T-helper 2 cell treated with Interferon-gamma antibody and Interleukin-4, amounts not matched to agents 5 μg/mL and 100 μg/mL, for 36 hours (primary cell): ENCODE measurements at places on chromosomes 12 and 14.

GRCh38 chr12:22238211-22238610 lies 96.3 kb downstream of the ST8SIA1 start:
- no peak overlapping the region for H3K27ac ChIP-seq
- DNase-seq = no peak
- H3K4me1 ChIP-seq = no peaks in the 10 kb centered on the region
- H3K4me3 ChIP-seq = no peak overlapping the region
- H3K27me3 ChIP-seq = peaks cover 2% of the 10 kb centered on the region

DNA sequence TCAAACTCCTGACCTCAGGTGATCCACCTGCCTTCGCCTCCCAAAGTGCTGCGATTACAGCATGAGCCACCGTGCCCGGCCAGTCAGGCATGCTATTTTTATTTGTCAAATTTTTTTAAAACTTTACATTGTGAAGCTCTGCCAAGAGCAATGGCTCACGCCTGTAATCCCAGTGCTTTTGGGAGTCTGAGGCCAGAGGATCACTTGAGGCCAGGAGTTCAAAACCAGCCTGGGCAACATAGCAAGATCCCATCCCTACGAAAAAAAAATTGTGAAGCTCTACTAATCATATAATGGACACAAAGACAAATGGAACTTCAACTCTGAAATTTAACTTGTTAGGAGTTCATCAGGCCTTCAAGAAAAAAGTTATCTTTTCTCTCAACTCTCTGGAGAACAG lies 1.9 kb downstream of the R3HDM2 start:
- peak overlapping the region; percentile 85 for H3K27ac ChIP-seq
- no peak for DNase-seq
- no peaks in the 10 kb centered on the region for H3K27me3 ChIP-seq
- H3K4me3 ChIP-seq = peak overlapping the region; percentile 99
- H3K4me1 ChIP-seq = peaks cover 27% of the 10 kb centered on the region

DNA sequence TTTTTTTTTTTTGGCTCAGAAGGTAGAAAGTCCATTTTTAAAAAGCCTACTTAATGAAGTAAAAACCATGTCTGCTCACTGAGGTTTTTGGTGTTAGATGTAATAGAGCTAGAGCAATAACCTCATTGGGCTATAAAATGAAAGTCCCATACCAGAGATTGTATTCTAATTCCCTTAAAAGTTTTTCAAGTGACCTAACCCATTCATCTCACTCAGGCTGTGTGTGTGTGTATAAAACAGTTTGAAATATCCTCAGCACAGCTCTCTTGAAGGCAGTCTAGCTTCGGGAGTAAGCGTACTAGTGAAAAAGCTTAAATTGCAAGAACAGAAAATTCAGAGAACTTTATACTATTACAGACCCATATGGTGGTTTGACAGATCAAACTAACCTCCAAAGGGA lies 313.8 kb downstream of the CEP128 start:
- no peaks in the 10 kb centered on the region for H3K4me1 ChIP-seq
- no peak for DNase-seq
- no peak overlapping the region for H3K4me3 ChIP-seq
- H3K36me3 ChIP-seq = no peaks in the 10 kb centered on the region
- H3K27me3 ChIP-seq = no peaks in the 10 kb centered on the region

GRCh38 chr12:5364036-5364770 lies 67.7 kb upstream of the NTF3 start:
- no peaks in the 10 kb centered on the region for H3K4me1 ChIP-seq
- no peak for DNase-seq
- H3K4me3 ChIP-seq = no peak overlapping the region
- no peak overlapping the region for H3K27ac ChIP-seq

DNA sequence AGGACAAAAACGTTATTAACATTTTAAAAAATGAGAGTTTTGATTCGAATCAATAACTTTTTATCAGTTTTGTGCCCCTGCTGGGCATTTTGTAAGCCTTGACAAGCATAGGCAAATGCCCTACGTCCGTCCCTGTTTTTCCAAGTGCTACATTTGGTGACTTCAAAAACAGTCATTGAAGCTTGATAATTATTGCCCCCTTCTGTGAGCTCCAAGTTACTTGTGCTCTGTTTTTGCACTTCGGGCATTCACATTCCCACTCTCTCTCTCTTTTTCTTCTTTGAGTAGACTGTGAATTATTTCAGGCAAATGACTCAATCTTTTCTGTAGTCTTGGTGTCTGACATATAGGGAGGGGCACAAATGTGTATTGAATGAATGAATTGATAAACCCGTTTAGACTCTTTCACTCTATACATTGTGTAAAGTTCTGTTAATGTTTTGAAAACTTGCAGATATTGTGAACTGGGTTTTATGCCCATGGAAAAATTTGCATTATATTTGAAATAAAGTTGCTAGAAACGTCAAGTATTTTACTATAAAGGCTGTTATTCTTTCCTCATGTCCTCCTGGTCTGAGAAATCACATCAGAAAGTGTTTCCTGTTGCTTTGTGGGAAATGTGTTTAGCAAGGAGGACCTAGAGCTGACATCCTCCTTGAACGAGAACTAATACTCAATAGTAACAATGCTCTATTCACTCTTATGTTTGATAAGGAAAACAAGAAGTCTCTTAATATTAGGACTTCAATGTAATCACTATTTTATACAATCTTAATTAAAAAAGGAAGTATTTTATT lies 1.4 kb downstream of the APAF1 start:
- H3K27ac ChIP-seq = peak overlapping the region; percentile 46
- H3K4me1 ChIP-seq = peaks cover 24% of the 10 kb centered on the region
- H3K27me3 ChIP-seq = no peaks in the 10 kb centered on the region
- no peak for DNase-seq

GRCh38 chr14:75333606-75334548 lies 55.2 kb downstream of the FOS start:
- H3K27me3 ChIP-seq = peaks cover 18% of the 10 kb centered on the region
- H3K4me1 ChIP-seq = peaks cover 17% of the 10 kb centered on the region
- peak overlapping the region; percentile 86 for H3K27ac ChIP-seq
- peak overlapping the region; percentile 73 for H3K4me3 ChIP-seq

DNA sequence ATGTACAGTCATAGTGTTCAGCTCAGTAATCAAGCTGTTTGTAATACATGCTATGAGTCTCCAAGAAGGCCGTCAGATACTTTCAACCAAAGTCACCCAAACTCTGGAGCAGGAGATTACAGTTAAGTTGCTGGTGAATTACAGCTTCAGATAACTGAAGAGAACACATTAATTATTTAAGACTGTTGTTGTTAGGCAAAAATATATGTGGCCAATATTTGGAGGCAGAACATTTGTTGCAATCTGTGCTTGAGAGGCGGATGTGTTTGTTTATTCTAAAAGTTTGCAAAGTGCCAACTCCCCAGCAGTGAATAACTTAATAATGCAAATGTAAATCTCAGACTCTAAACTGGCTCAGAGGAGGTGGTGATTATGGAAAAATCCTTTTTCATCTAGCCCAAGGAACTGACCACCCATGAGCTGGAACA lies 300.7 kb upstream of the TBX3 start:
- H3K36me3 ChIP-seq = no peaks in the 10 kb centered on the region
- no peak overlapping the region for H3K27ac ChIP-seq
- DNase-seq = no peak

- peaks cover 60% of the 10 kb centered on the region for H3K36me3 ChIP-seq
- peak overlapping the region; percentile 68 for H3K4me3 ChIP-seq
- H3K4me1 ChIP-seq = peaks cover 25% of the 10 kb centered on the region
- H3K27me3 ChIP-seq = no peaks in the 10 kb centered on the region
- DNase-seq = no peak
Observed at GRCh38 chr12:132835076-132836025, 6.7 kb upstream of the GOLGA3 start.

- H3K36me3 ChIP-seq = peaks cover 6% of the 10 kb centered on the region
- no peaks in the 10 kb centered on the region for H3K27me3 ChIP-seq
- H3K4me3 ChIP-seq = no peak overlapping the region
- no peak for DNase-seq
Observed at GRCh38 chr12:27382924-27383323, 50.3 kb downstream of the BMAL2 start.

GRCh38 chr12:22691319-22691718 lies 66.3 kb downstream of the ETNK1 start:
- H3K36me3 ChIP-seq = peaks cover 15% of the 10 kb centered on the region
- H3K27me3 ChIP-seq = peaks cover 4% of the 10 kb centered on the region
- no peak for DNase-seq
- no peak overlapping the region for H3K27ac ChIP-seq
- no peak overlapping the region for H3K4me3 ChIP-seq
- H3K4me1 ChIP-seq = peaks cover 13% of the 10 kb centered on the region

GRCh38 chr14:81001447-81001846 lies 46.0 kb downstream of the TSHR start:
- H3K4me3 ChIP-seq = no peak overlapping the region
- no peaks in the 10 kb centered on the region for H3K4me1 ChIP-seq
- H3K27me3 ChIP-seq = peaks cover 35% of the 10 kb centered on the region
- DNase-seq = no peak
- H3K36me3 ChIP-seq = no peaks in the 10 kb centered on the region
- no peak overlapping the region for H3K27ac ChIP-seq

- H3K36me3 ChIP-seq = no peaks in the 10 kb centered on the region
- H3K27me3 ChIP-seq = peaks cover 4% of the 10 kb centered on the region
- H3K4me1 ChIP-seq = no peaks in the 10 kb centered on the region
- no peak overlapping the region for H3K4me3 ChIP-seq
- no peak for DNase-seq
- H3K27ac ChIP-seq = no peak overlapping the region
Observed at GRCh38 chr12:70683976-70684375, 46.7 kb upstream of the PTPRB start.

GRCh38 chr14:55373784-55374705 lies 37.6 kb downstream of the ATG14 start:
- H3K4me3 ChIP-seq = peak overlapping the region; percentile 48
- peak overlapping the region; percentile 85 for H3K27ac ChIP-seq
- peaks cover 29% of the 10 kb centered on the region for H3K4me1 ChIP-seq
- no peaks in the 10 kb centered on the region for H3K27me3 ChIP-seq
- peaks cover 38% of the 10 kb centered on the region for H3K36me3 ChIP-seq

DNA sequence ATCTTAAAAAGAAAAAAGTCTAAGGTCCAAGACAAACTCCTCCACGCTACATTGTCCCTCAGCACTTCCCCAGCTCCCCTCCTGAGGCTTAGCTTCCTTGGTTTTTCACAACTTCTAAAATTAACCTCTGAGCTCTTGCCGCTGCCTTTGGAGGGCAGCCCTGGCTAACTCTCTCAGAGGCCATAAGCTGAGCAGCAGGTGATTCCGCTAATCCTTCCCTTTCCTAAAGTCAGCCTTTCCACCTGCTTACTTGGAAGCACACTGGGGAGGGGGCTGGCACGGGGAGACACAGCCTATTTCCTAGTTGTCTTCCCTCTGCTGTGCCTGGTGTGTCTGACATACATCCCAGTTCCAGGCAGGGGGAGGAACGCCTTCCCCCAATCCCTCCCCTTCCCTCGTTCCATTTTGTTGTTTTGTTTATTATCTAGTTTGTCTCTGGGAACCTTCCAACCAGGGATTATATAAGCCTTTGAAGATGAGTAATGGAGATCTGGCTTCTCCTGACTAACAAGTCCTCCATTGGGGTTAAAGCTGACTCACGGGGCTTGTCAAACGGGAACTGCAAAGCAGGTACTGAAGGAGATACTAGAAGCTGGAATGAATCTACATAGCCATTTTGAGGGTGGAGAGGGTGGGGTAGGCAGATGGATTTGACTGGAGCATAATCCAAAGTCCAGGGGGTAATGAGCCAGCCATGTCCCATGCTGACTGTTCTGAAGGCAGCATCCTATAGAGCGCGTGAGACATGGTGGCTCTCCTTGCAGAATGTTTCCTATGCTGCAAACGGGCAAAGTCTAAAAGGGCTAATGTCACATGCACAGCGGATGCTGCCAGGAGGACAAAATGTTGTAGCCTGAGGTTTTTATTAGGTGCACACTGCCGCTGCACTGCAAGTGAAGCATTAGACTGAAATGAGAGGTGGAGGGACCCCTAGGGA lies 230.8 kb downstream of the FOXN3 start:
- DNase-seq = no peak
- H3K27me3 ChIP-seq = no peaks in the 10 kb centered on the region
- H3K27ac ChIP-seq = no peak overlapping the region
- H3K4me1 ChIP-seq = no peaks in the 10 kb centered on the region

DNA sequence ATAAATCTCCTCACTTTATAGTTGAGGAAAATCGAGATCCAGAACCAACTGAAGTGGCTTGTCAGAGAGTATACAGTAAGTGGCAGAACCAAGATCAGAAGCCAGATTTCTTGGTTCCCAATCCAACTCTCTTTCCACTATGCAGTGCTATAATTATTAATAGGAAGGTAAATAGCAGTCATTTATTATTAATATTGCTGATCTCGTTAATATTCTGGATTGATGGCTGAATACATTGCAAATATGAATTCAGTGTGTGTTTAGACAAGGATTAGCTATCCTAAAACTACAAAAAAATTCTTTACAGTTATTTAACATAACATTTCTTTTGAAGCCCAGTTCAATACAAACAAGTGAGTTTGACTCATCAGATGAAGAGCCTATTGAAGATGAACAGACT lies 2.8 kb downstream of the CDKN3 start:
- H3K36me3 ChIP-seq = peaks cover 40% of the 10 kb centered on the region
- no peak overlapping the region for H3K27ac ChIP-seq
- H3K4me1 ChIP-seq = peaks cover 35% of the 10 kb centered on the region
- DNase-seq = no peak
- H3K27me3 ChIP-seq = no peaks in the 10 kb centered on the region

- peaks cover 12% of the 10 kb centered on the region for H3K4me1 ChIP-seq
- no peak overlapping the region for H3K4me3 ChIP-seq
- no peak for DNase-seq
- no peaks in the 10 kb centered on the region for H3K27me3 ChIP-seq
Observed at GRCh38 chr12:79938843-79939242, 3.9 kb upstream of the PPP1R12A start.

DNA sequence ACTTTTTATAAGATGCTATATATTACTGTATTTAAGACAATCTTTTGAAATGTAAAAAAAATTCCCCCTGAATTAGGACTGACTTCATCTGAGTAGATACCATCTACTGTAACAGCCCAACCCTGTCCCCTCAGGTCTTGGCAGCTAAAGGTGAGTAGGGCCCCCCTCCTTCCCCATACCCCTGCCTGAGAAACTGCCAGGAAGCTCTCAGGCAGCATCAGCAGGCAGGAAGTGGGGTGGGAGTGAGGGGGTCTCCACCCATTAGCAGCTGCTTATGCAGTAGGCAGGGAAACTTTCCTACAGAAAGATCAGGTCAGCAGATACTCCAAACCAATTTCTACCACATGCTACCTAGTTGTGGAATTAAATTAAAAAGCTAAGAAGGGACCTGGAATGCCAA lies 62.5 kb downstream of the PAX9 start:
- no peaks in the 10 kb centered on the region for H3K27me3 ChIP-seq
- H3K36me3 ChIP-seq = no peaks in the 10 kb centered on the region
- peaks cover 1% of the 10 kb centered on the region for H3K4me1 ChIP-seq
- no peak for DNase-seq
- H3K27ac ChIP-seq = no peak overlapping the region
